NCI-H187 treated with DMSO at 0.1 percent for 48 hours (cell line): ENCODE measurements at places on chromosomes 11 and 22.

DNA sequence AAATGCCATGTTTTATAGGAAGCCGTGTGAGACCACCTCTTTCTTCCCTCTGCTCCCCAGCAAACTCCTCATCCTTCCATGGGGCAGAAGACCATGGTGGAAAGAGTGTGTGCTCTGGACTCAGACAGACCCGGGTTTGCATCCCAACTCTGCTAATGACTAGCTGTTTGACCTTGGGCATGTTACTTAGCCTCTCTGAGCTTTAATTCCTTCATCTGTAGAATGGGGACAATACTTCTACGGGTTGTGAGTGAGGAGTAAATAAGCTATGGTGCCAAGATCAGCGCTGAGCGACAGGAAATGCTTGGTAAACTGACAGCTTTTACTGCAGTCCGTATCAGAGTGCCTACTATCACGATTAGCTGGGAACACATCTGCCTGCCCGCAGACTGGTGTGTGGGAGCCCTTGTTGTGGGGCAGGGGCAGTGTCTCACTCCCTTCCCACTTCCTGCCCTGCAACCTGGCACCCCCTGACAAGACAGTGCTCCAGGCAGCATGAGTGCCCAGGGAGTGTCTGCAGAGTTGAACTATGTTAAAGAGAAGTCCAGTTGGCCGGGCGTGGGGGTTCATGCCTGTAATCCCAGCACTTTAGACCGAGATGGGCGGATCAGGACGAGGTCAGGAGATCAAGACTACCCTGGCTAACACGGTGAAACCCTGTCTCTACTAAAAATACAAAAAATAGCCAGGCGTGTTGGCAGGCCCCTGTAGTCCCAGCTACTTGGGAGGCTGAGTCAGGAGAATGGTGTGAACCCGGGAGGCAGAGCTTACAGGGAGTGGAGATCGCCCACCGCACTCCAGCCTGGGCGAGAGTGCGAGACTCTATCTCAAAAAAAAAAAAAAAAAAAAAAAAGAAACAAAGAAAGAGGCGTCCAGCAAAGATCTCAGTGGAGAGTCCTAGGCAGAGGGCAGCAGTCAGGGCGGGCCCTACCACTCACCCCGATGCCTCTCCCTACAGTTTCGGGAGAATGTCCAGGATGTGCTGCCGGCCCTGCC lies 2.2 kb downstream of the SEC14L2 start:
- no peak for DNase-seq

GRCh38 chr11:116540645-116541304 lies 232.0 kb downstream of the BUD13 start:
- no peak for DNase-seq

GRCh38 chr22:45554861-45555260 lies 52.2 kb downstream of the FBLN1 start:
- no peak for DNase-seq

DNA sequence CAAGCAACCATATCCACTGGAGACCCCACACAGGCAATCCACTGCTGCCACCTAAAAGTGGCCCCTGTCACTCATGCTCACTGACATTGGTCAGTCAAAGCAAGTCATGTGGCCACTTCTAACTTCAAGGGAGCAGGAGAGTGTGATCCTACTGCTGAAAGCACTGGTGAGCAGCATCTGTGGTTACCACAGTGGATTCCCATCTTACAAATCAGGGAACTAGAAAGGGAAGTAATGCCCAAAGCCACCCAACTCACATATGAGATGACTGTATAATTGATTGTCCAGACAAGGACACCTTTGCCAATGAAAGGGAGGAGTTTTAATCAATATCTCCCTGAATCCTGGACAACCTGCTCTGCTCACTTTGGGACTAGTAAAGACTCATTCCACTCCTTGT lies 17.7 kb downstream of the RCN1 start:
- no peak for DNase-seq

DNA sequence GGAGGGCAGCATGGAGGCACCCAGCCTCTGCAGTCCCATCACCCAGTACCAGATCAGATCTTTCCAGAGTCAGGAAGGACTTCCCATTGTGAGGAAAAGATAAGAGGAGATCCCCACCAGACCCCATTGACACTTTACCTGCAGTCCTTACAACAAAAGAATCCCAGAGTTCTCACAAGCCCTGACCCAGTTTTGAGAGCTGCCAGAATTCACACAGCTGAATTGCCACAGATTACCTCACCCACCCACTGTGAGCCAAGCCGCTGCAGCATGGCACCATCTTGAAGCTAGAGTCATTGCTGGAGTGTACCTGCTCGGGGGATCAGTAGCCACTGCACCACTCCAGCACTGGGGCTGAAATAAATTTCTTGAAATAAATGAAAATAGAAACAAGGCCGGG lies 91.8 kb upstream of the UBASH3B start:
- no peak for DNase-seq

DNA sequence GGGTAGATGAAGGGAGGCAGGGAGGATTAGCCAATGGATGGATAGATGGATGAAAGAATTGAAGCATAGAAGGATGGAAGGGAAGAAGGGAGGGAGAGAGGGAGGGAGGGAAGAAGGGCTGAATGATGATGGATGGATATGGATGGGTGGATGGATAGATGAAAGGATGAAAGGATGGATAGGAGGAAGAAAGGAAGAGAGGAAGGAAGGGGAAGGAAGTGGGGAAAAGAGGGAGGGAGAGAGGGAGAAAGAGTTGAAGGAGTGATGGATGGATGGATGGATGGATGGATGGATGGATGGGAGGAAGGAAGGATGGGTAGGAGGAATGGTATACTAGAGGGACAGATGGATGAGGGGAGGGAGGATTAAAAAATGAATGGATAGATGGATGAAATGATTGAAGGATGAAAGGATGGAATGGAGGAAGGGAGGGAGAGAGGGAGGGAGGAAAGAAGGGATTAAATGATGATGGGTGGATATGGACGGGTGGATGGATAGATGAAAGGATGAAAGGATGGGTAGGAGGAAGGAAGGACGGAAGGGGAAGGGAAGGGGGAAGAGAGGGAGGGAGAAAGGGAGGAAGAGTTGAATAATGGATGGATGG lies 145.9 kb downstream of the MN1 start:
- DNase-seq, result no peak

GRCh38 chr11:64252003-64252872 lies 908 bp downstream of the PLCB3 start:
- no peak for DNase-seq

GRCh38 chr22:33844273-33844672 lies 76.0 kb downstream of the LARGE1 start:
- DNase-seq, result no peak

DNA sequence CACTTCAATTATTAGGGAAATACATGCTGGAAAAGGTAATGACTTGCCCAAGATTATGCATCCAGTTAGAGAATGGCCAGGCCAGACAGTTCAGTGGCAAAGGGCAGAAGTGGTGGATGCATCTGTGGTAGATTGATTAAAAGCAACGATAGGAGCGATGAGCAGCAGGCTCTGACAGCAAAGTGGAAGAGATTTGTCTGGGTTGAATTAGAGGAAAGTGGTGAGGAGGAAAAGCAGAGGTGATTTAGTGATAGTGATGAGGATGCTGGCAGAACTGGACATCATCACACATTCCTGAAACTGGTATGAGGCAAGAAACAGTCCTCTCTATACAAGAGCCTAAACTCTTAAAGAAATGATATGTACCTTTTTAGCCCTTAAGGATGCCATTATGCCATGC lies 12.5 kb downstream of the HSD17B12 start:
- DNase-seq, result no peak

GRCh38 chr11:61347916-61348461 lies 13.7 kb downstream of the CYB561A3 start:
- DNase-seq, result no peak

GRCh38 chr11:74992852-74993251 lies 4.1 kb downstream of the NEU3 start:
- DNase-seq, result no peak

DNA sequence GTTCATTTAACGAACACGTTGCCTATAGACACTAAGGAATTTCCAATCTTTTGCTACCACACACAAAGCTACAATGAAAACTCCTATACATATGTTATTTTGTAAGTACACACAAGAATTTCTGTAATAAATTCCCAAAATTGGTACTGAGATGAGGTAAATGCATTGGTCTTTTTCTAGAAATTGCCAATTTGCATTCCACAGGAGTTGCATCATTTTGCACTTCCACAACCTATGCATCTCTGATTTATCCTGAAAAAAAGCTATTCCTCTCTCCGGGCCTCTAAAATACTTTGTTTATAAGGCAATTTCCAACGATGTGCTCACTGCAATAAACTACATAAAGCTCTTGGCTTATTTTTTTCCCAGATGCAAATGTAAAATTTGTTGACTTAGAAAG lies 24.9 kb downstream of the IMMP1L start:
- no peak for DNase-seq

- DNase-seq, result peak; percentile 15
Observed at GRCh38 chr11:75298191-75298975, 53.1 kb downstream of the ARRB1 start.

GRCh38 chr11:117010808-117011540 lies 87.3 kb downstream of the SIK3 start:
- DNase-seq, result no peak

GRCh38 chr22:31098632-31099110 lies 8.7 kb downstream of the SELENOM start:
- no peak for DNase-seq

DNA sequence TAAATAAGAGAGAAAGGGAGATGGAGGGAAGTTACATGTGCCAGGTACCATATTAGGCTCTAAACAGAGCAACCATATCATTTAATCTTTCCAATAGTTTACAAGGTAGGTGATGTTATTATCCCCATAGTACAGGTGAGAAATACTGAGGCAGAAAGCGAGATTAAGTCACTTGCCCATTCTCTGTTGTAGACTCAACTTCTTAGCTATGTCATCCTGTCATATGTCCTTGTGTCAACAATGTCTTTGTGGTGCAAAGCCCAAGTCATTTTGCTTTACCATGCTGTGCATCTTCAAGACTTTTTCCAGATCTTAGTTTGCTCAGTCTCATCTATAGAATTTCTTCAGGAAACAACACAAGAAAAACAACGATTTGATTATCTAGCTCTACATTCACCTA lies 205.0 kb upstream of the E2F8 start:
- DNase-seq, result no peak

DNA sequence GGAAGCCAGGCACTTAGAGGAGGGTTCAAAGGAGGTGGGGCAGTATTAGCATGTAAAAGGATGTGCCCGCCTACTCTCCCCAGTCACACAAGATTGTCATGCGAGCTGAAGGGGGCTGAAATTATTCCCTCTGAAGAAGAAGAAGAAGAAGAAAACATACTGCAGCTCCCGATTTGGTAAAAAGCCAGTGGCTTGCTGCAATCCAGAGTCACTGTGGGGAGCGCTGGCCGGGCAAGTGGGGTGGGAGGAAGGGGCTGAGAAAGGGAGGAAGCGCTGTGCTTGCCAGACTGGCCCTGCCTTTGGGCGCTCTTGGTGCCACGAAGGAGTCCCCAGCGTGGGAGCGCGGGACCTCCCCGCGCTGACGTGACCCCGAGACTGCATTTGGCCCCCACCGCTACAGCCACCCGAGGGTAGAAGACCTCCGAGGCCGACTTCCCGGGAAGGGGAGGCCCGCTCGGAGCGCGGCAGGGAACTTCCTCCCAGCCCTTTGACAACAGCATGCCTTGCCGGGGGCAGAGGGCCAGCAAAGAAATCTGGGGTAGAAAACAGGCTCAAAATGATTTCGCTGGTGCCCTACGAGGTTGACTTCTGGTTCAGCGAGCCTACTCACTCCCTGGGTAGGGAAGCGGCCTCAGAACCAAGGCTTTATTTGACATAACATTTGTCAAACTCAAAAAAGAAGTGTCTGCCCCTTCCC lies 906.3 kb downstream of the DLG2 start:
- DNase-seq, result no peak

- no peak for DNase-seq
Observed at GRCh38 chr22:36238373-36239149, 766 bp downstream of the APOL2 start.

DNA sequence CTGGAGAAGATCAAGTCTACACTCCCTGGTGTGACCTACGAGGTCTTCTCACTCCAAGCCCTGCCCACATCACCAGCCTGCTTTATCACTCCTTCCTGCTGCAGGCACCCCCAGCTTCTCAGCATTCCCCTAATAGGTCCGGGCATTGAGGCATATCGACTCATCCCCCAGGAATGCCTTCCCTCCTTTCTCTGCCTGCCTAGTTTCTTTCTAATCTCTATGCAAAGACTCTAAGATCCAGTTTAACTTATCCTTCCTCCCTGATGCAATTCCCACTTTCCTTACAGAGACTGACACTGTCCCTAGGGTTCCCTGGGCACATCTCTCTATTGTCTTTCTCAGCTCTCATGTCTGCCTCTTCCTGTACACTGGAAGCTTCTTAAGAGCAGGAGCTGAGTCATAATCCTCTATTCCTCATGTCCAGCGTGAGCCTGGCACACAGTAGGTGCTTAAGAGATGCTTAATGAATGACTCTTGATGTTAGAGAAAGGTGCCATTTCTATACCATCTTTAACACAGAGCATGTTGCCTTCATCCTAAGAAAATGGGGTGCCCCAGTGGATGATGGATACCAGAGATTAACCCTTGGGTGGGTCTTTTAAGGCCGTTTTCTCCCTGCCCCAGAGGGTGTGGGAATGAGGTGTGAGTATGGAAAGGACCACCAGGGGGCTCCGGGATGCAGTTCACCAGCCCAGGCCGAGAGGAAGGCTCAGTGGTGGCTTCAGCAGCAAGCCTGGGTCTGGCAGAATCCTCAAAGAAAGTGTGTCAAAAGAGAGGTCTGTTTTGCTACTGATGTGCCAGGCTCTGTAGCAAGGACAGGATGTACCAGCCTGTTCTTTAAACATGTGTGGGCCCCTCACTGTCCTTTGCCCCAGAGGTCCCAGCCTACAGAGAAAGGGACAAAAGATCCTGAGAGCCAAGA lies 34.7 kb downstream of the PARVA start:
- DNase-seq, result no peak

DNA sequence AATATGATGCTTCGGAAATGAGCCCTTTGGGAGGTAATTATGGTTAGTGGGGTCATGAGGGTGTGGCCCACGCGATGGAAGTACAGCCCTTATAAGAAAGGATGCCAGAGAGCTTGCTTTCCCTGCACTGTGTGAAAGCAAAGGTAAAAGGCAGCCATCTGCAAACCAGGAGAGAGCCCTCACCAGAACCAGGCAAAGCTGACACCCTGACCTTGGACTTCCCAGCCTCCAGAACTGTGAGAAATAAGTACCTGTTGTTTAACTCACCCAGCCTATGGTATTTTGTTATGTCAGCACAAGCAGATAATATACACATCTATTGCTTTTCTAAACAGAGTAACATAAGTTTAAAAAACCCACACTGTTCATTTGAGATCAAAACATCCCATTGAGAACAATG lies 50.7 kb downstream of the SYN3 start:
- no peak for DNase-seq

- DNase-seq, result no peak
Observed at GRCh38 chr22:23180893-23181720, 798 bp downstream of the BCR start.

- DNase-seq, result no peak
Observed at GRCh38 chr22:26445577-26446275, 16.7 kb downstream of the ASPHD2 start.

- DNase-seq, result no peak
Observed at GRCh38 chr11:130510407-130511006, 62.1 kb downstream of the ADAMTS15 start.

GRCh38 chr22:48951836-48952235 lies 875.8 kb downstream of the BRD1 start:
- DNase-seq, result no peak

GRCh38 chr11:45622283-45622682 lies 43.1 kb downstream of the CHST1 start:
- DNase-seq, result no peak

- DNase-seq, result no peak
Observed at GRCh38 chr11:62853279-62853965, 14.0 kb upstream of the WDR74 start.
